ENCODE measurements at places on chromosomes 4 and X.

- H3K4me3 ChIP-seq = no peak overlapping the region
- DNase-seq = no peak
- no peaks in the 10 kb centered on the region for H3K27me3 ChIP-seq
- no peaks in the 10 kb centered on the region for H3K4me1 ChIP-seq
These were observed 412.5 kb upstream of the KLHL4 start for GRCh38 chrX:87105131-87105530.

DNA sequence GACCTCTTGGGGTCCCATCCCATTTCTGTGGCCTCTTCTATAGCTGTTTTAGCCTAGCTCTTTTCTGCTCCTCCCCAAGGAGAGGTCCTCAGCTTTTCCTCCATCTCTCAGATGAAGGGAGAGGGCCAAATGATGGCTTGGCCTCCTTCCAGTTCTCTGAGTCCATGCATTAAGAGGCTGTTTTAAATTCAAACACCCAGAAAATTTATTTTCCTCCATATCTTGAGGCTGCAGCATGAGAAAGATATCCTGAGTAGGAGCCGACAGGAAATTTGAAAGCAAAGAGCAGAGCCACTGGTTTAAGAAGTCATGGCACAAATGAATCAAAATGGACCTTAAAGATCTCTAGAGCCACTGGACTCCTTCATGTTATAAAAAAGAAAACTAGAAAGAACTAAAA lies 558.8 kb downstream of the MID1IP1 start:
- DNase-seq = no peak
- no peak overlapping the region for H3K4me3 ChIP-seq
- no peaks in the 10 kb centered on the region for H3K27me3 ChIP-seq
- no peaks in the 10 kb centered on the region for H3K36me3 ChIP-seq
- H3K27ac ChIP-seq = no peak overlapping the region

DNA sequence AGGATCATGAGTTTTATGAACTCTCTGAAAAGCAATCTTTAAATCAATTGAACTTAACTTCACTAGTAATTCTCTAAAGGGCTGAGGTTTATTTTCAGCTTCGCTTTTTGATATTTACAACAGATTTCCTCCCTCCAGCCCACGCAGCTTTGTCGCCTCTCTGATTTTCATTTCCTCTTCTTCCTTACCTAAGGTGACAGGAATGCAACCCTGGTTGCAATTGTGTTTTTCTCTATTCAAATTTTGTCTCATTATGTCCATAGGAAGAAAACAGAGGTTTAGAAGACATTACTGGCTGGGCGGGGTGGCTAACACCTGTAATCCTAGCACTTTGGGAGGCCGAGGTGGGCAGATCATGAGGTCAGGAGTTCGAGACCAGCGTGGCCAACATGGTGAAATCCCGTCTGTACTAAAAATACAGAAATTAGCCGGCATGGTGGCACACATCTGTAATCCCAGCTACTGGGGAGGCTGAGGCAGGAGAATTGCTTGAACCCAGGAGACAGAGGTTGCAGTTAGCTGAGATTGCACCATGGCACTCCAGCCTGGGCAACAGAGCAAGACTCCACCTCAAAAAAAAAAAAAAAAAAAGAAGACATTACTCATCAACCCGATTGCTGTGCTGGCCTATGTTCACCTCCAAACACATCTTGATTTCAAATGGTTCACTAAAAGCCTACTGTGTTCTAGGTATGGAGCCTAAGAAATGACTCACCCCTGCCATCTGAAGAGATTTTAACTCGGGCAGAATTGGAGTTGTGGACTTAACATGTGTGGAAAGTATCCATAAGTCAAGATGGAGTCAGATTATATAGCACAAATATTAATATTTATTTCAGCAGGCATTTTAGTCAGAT lies 36.8 kb downstream of the VSIG4 start:
- no peak for DNase-seq
- peaks cover 55% of the 10 kb centered on the region for H3K4me1 ChIP-seq
- peaks cover 23% of the 10 kb centered on the region for H3K36me3 ChIP-seq
- no peak overlapping the region for H3K27ac ChIP-seq
- no peak overlapping the region for H3K4me3 ChIP-seq

GRCh38 chrX:10028283-10029104 lies 61.3 kb downstream of the CLDN34 start:
- no peak for DNase-seq
- no peak overlapping the region for H3K4me3 ChIP-seq
- H3K27me3 ChIP-seq = no peaks in the 10 kb centered on the region
- peaks cover 11% of the 10 kb centered on the region for H3K4me1 ChIP-seq
- H3K27ac ChIP-seq = no peak overlapping the region
- H3K36me3 ChIP-seq = peaks cover 4% of the 10 kb centered on the region

DNA sequence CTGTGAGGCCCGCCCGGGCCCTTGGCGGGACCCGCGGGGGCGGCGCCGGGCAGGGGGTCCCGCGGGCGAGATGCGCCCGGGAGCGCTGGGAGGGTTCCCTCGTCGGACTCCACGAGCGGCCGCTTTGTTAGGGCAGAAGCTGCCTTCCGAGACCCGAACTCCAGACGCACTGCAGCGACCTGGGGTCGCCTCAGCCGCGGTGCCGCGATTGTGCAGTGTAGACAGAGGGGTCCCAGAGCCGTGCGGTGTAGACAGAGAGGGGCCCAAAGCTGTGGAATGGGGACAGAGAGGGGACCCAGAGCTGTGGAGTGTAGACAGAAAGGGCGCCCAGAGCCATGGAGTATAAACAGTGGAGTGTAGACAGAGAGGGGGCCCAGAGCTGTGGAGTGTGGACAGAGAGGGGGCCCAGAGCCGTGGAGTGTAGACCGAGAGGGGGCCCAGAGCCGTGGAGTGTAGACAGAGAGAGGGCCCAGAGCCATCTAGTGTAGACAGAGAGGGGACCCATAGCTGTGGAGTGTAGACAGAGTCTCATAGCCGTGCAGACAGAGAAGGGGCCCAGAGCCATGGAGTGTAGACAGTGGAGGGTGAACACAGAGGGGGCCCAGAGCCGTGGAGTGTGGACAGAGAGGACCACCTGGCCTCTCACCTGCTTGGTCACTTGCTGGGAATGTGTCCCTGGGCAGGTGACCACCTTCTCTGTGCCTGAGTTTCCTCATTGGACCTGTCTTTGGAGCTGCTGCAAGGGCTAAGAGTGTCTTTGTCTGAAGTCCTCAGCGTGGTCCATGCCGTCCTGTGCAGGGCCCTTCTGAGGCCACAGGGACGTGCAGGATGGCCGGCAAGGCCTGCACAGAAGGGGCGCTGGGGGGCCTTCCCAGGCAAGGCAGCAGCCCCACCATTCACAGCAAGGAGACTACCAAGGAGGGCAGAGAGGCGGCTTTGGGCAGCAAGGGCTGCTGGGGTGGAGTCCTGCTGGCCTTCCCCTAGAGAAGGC lies 875 bp downstream of the RGS12 start:
- peaks cover 6% of the 10 kb centered on the region for H3K4me1 ChIP-seq
- no peak overlapping the region for H3K27ac ChIP-seq
- H3K4me3 ChIP-seq = peak overlapping the region; percentile 33
- peak; percentile 13 for DNase-seq
- no peaks in the 10 kb centered on the region for H3K36me3 ChIP-seq

GRCh38 chrX:140091125-140091886 lies 126.0 kb upstream of the CXorf66 start:
- no peak overlapping the region for H3K27ac ChIP-seq
- peak; percentile 22 for DNase-seq
- H3K4me3 ChIP-seq = peak overlapping the region; percentile 43
- peaks cover 35% of the 10 kb centered on the region for H3K27me3 ChIP-seq
- H3K36me3 ChIP-seq = no peaks in the 10 kb centered on the region

- DNase-seq = no peak
- H3K27ac ChIP-seq = no peak overlapping the region
- H3K4me1 ChIP-seq = no peaks in the 10 kb centered on the region
These were observed 345.2 kb upstream of the GRID2 start for GRCh38 chr4:91958596-91958995.

- H3K27me3 ChIP-seq = peaks cover 14% of the 10 kb centered on the region
- H3K36me3 ChIP-seq = no peaks in the 10 kb centered on the region
- no peak overlapping the region for H3K27ac ChIP-seq
- no peaks in the 10 kb centered on the region for H3K4me1 ChIP-seq
- no peak for DNase-seq
- no peak overlapping the region for H3K4me3 ChIP-seq
These were observed 24.9 kb upstream of the RNF150 start for GRCh38 chr4:141158219-141158618.

DNA sequence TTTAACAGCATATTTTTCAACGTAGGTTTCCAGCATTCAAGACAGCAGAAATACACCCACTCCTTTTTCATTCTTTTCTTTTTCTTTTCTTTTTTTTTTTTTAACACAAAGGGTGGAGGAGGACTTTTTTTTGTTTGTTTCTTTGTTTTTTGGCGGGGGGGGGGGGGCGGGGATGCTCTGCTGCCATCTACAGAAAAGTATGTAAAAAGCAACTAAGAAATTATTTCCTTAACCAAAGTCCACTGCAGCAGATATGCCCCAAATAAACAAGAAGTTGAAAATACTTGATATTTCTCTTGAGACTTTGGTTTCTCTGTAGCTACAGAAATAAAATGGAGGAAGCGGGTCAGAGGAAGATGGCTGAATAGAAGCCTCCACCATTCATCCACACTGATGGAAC lies 63.2 kb upstream of the PBDC1 start:
- H3K27ac ChIP-seq = no peak overlapping the region
- H3K27me3 ChIP-seq = no peaks in the 10 kb centered on the region
- H3K4me1 ChIP-seq = no peaks in the 10 kb centered on the region
- no peak for DNase-seq
- no peaks in the 10 kb centered on the region for H3K36me3 ChIP-seq

- H3K4me1 ChIP-seq = no peaks in the 10 kb centered on the region
- DNase-seq = no peak
- no peaks in the 10 kb centered on the region for H3K27me3 ChIP-seq
- no peaks in the 10 kb centered on the region for H3K36me3 ChIP-seq
- no peak overlapping the region for H3K27ac ChIP-seq
These were observed 124.4 kb downstream of the SLIT2 start for GRCh38 chr4:20376070-20376469.

- H3K27ac ChIP-seq = no peak overlapping the region
- peaks cover 10% of the 10 kb centered on the region for H3K27me3 ChIP-seq
- no peak for DNase-seq
- H3K4me3 ChIP-seq = no peak overlapping the region
- no peaks in the 10 kb centered on the region for H3K36me3 ChIP-seq
These were observed 20.6 kb downstream of the SH3D19 start for GRCh38 chr4:151304755-151305154.

DNA sequence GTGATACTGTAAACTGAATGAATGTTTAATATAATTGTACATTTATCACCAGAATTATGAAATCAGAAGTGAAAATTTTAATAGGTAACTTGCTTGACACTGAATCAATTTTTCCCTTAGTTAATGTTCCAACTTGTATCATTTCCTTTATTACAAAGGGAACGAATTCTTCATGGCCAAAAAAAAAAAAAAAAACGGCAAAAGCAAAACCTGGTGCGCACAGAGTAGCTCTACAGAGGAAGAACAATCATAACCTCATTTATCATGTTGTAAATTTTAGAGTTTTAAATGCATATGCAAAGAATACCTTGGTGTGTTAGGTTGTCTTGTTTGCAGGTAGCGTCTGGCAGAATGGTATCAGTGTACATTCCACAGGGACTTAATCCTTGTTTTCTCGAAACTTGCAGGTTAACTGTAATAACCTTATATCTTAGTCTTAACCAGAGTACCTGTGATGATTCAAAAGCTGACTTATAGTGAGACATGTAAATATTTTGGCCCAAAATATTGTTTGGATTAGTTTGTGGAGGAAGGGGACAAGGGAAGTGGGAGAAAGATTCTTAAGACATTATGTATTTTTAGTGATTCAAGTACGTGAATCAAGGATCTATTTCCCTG lies 70.0 kb downstream of the NPNT start:
- DNase-seq = no peak
- H3K4me3 ChIP-seq = no peak overlapping the region
- no peaks in the 10 kb centered on the region for H3K36me3 ChIP-seq
- no peak overlapping the region for H3K27ac ChIP-seq
- H3K27me3 ChIP-seq = peaks cover 5% of the 10 kb centered on the region

GRCh38 chr4:11421116-11421515 lies 7.6 kb downstream of the HS3ST1 start:
- no peak for DNase-seq
- no peaks in the 10 kb centered on the region for H3K27me3 ChIP-seq
- H3K4me1 ChIP-seq = no peaks in the 10 kb centered on the region
- H3K27ac ChIP-seq = no peak overlapping the region
- H3K36me3 ChIP-seq = no peaks in the 10 kb centered on the region
- H3K4me3 ChIP-seq = no peak overlapping the region

- H3K4me1 ChIP-seq = peaks cover 82% of the 10 kb centered on the region
- H3K27me3 ChIP-seq = no peaks in the 10 kb centered on the region
- H3K36me3 ChIP-seq = peaks cover 31% of the 10 kb centered on the region
- peak overlapping the region; percentile 22 for H3K4me3 ChIP-seq
These were observed 16.3 kb downstream of the CD99 start for GRCh38 chrX:2707334-2707760.

GRCh38 chr4:160299608-160300007 lies 1196.7 kb downstream of the RAPGEF2 start:
- no peaks in the 10 kb centered on the region for H3K27me3 ChIP-seq
- no peaks in the 10 kb centered on the region for H3K36me3 ChIP-seq
- H3K27ac ChIP-seq = no peak overlapping the region
- no peak for DNase-seq
- no peaks in the 10 kb centered on the region for H3K4me1 ChIP-seq

GRCh38 chr4:124334119-124334518 lies 378.4 kb downstream of the ANKRD50 start:
- no peaks in the 10 kb centered on the region for H3K36me3 ChIP-seq
- no peaks in the 10 kb centered on the region for H3K27me3 ChIP-seq
- H3K27ac ChIP-seq = no peak overlapping the region
- no peak for DNase-seq
- H3K4me3 ChIP-seq = no peak overlapping the region

DNA sequence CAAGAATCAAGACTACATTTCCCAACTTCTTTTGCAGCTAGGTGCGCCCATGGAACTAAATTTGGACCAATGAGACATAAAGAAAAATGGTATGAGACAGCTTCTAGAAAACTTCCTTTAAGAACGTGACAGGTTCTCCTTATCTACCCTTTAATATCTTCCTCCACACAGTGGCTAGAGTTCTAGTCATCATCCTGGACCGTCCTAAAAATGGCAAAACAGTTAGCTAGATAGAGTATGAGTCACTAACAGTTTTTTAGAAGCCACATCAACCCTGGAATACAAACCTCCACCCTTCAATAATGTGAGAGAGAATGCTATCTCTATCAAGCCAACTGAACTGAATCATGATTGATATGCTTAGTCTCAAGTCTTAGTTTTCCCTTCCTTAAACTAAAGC lies 267.9 kb upstream of the SLC7A11 start:
- no peak overlapping the region for H3K27ac ChIP-seq
- H3K4me1 ChIP-seq = no peaks in the 10 kb centered on the region
- H3K27me3 ChIP-seq = no peaks in the 10 kb centered on the region
- no peaks in the 10 kb centered on the region for H3K36me3 ChIP-seq
- H3K4me3 ChIP-seq = no peak overlapping the region

- DNase-seq = no peak
- H3K27me3 ChIP-seq = no peaks in the 10 kb centered on the region
These were observed 56.6 kb downstream of the ARHGAP6 start for GRCh38 chrX:11609109-11609508.

DNA sequence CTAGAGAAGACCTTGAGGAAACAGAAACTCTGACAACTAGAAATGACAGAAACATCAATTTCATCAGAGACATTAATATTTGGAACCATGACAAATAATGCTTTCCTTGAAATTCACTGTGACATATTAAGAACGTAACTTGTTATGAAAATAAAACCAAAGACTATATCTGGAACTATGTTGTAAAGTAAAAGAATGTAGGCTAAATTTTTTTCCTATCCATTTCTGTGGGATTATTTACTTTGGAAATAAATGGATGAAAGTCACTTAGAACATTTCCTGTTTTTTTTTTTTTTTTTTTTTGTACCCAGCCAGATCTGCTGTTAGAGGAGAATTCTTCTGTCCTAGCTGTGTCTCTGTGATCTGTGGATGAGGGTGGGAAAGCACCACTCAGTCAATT lies 255.9 kb downstream of the SPRY1 start:
- H3K4me3 ChIP-seq = no peak overlapping the region
- H3K27ac ChIP-seq = no peak overlapping the region
- peaks cover 6% of the 10 kb centered on the region for H3K36me3 ChIP-seq
- DNase-seq = no peak
- H3K27me3 ChIP-seq = no peaks in the 10 kb centered on the region
